Hepatocyte (in vitro differentiated cells): ENCODE measurements at places on chromosomes 7 and 10. TPM values are rescaled to one million over a fixed set of nuclear protein-coding genes. Genes with fewer than 3 reads are reported as not detected.

DNA sequence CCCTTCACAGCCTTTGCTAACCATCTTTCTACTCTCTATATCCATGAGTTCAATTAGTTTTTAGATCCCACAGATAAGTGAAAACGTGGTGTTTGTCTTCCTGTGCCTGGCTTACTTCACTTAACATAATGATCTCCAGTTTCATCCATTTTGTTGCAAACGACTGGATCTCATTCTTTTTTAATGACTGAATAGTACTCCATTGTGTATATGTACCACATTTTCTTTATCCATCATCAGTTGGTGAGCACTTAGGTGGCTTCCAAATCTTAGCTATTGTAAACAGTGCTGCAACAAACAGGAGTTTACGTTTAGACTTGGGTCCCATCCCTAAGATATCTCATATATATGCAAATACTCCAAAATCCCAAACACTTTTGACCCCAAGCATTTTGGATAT is 9.1 kb downstream of the CDC123 start:
- no peak for DNase-seq

DNA sequence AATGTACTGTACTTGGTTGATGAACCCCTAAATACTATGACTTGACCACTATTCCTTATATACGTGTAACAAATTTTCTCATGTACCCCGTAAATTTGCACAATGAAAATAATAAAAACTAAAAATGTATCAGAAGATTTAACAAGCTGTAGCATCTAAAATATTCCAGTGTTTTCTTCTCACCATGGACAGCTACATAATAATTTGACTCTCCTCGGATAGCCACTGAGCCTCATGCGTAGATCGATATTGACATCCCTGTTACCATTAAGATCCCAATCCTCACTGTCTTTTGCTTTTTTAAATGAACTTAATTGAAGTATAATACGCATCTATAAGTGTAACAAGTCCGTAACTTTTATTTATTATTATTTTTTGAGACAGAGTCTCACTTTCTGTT is 179.7 kb upstream of the C7orf33 start:
- DNase-seq: no peak

DNA sequence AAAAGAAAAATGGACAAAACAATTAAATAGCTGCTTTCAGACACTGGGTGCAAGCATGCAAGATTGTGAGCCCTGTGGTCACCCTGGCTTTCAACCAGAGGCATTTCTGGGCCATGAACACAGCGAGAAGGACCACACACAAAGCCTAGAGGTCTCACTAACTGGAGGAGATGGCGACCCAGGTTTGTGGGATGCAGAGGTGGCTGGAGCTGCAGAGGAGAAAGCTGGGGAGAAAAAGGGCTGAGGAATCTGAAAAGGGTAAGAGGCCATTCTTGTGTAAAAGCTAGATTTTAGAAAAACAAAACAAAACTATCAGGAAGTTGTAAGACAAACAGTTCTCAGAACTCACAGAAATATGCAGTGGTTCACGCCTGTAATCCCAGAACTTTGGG is 30.1 kb upstream of the PTPRN2 start:
- DNase-seq: no peak

DNA sequence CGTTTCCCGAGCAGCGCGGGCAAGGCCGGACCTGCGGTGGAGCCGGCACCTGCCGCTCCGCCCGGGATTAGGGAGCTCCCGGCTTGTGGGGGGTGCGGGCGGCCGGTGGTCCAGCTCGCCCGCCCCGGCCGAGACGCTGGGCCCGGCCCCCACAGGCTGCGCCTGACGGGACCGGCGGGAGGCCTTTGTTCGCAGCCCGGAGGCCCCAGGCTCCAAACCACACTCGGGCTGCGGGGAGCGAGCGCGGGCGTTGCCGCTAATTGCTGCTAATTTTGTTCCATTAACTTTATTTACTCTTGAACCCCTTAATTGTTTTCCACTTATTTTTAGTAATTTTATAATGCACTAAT is 9.6 kb downstream of the UNCX start:
- DNase-seq: no peak

GRCh38 chr10:804191-804781 is 114.8 kb upstream of the DIP2C start:
- DNase-seq: no peak

DNA sequence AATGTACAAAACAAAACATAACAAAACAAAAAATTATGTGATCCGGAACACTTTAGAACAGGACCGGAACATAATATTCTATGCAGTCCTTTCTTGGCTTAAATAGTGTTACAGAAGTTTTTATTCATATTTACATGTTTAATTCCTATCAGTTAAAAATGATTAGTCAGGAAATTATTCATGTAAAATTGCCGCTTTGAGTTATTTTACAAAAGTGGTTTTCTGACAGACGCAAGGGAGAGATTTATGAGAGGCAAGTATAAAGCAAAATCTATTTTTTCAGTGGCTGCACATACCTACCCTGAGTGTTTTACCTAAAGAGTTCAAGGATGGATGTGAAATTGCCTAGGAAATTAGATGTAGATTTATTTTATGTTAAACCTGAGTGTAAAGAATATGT is 230.7 kb upstream of the DKK1 start:
- DNase-seq: no peak

GRCh38 chr10:10053051-10053450 is 964.6 kb upstream of the CELF2 start:
- no peak for DNase-seq

DNA sequence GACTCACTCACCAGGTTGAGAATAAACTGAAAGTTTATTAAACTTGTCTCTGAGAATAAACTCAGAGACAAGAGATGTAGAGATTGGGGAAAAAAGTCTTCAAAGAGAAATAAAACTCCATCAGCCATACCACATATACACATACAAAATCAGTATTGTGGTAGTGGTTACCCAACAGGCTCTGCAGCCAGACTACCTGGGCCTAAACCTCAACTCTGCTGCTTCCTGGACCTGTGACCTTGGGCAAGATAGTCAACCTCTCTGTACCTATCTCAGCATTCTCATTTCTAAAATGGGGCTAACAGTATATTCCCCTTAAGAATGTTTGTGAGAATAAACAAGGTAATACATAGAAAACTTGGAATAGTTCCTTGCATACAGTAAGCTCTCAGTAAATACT is 15.3 kb downstream of the TPK1 start:
- no peak for DNase-seq

DNA sequence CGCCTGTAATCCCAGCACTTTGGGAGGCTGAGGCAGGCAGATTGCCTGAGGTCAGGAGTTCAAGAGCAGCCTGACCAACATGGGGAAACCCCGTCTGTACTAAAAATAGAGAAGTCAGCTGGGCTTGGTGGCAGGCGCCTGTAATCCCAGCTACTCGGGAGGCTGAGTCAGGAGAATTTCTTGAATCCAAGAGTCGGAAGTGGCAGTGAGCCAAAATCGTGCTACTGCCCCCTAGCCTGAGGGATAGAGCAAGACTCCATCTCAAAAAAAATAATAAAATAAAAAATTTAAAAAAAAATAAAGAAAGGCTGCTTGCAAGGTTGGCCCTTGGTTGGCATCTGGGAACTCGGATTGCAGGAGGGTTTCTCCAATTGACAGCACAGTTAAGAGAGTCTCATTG is 221.6 kb downstream of the DGKI start:
- DNase-seq: no peak

GRCh38 chr10:122373108-122373507 is 1.4 kb upstream of the PLEKHA1 start:
- DNase-seq: no peak

The MCM10 gene
- 2.7 and 3.1 TPM in 2 replicates for total RNA-seq

The LRIT1 gene
- not detected in 2 replicates for total RNA-seq

The SUN3 gene
- total RNA-seq: not detected in 2 replicates
